ENCODE measurements at places on chromosomes 4 and X.

DNA sequence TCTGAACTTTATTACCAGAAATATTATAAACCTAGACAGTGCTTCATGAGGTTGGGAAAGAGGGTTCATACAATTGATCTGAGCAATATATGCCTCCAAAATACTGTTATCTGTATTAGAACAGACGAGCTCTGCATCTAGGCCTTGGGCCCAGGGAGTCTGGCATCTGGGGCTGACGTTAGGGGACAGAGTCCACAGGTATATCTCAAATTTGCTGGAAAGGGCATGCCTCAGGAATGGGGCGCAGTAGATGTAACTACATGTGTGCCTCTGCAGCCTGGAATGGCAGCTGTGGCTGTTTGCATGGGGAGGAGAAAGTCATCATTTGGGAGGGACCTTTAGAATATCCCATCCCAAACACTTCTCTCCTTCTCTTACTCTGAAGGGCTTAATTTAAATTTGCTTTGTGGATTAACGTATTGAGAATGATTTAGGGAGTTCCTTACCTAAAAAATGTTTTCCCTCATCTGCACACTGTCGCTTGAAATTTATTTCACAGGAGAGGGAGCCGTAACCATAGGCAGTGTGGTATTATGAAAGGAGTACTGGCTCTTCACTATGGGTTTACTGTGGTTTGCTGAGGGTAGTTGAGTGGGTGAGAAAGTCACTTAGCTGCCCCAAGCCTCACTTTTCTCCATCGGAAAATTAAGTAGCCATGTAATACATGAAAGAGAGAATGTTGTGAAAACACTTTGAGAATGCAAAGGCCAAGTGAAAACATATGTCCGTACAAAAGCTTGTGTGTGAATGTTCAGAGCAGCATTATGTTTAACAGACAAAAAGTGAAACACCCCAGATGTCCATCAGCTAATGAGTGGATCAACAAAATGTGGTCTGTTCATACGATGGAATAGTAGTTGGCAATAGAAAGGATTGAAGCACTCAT lies 5.9 kb downstream of the ADD1 start:
- no peak for DNase-seq

GRCh38 chr4:154743683-154744340 lies at the start of gene LRAT:
LRAT (plus strand) TSS chr4:154744000; CDS start chr4:154744327, 327 bp downstream.
- peak; percentile 63 for DNase-seq

DNA sequence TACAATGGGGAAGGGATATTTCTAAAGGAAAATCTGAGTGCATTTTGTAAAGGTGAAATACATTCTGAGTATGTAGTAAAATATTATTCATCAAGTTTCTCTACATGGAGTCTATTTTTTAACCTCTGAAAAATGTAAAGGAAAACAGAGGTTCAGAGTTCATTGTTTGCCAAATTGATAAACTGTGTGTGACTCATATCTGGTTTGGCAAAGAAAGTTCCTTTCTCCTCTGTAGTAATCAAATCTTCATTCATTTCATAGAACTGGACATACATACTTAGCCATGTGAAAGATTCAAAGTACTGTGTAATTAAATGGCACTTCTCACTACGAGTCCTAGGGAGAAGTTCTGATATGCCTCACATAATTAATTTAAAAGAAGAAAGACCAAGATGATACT lies 61.6 kb downstream of the HPGD start:
- no peak for DNase-seq

DNA sequence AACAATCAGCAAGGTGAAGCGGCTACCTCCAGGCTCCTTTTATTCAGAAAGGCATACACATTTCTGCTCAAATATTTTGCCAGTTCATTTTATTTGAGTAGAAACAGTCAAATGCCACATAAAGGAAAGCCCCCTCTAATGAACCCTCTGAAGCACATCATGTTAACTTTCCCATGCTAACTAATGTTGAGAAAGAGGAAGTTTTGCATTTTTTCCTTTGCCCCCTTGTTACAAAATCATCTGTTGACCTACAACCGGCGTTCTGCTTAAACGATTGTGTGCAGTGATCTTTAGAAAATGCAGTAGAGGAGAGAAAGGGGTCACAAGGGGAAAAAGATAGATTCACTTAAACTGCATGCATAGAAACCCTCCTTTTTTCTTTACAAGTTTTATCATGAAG lies 25.2 kb upstream of the ATXN3L start:
- peak; percentile 58 for DNase-seq

GRCh38 chr4:148239494-148239985 lies 202.7 kb downstream of the NR3C2 start:
- peak; percentile 37 for DNase-seq

DNA sequence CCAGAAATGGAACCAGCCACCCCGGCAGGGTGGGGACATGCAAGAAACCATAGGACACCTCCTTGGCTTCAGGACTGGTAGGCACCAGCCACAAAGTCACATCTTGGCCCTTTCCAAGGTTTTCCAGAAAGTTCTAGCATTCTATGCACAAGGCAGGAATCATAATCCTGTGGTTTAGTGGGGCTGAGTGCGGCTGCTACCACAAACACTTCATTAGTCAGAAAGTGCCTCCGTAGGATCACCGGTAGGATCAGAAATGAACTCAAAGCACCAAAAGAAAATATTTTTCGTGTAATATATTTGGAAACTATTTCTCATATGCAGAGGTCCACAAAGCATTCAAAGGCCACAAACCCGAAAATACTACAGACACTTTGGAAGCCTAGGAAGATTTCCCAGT lies 191.7 kb downstream of the PTTG2 start:
- no peak for DNase-seq

DNA sequence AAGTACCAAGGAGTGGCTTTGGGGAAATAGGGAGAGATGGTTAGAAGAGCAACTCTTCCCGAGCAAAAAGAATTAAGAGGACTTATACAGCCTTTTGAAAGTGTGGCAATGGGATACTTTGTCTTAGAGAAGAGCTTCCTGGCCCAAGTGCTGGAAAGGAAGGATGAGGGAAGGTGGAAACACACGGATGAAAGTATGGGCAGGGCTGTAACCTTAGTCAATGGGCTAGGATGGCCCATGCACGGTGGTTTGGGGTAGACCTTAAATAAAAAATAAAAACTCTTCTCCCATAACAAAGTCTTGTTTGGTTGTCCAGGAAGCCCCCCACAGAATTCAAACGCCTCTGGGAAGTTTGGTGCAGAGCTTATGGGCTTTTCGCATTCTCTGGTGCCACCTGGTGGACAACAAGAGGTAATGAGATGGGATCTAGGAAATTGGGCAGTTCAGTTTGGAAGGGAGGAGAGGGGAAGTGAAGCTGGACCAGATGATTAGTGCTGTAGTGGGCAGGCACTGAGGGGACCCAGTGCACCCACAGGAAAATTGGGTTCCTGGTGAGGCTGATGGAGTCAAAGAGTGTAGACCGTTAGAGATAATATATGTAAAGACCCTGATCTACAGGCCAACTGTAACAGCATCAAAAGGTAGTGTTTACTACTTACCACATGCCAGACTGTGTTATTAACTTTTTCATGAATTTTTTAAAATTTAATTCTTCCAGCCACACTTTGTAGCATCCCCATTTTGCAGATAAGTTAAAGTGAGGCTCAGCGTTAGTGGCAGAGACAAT lies 13.8 kb upstream of the ENOX2 start:
- peak; percentile 61 for DNase-seq

DNA sequence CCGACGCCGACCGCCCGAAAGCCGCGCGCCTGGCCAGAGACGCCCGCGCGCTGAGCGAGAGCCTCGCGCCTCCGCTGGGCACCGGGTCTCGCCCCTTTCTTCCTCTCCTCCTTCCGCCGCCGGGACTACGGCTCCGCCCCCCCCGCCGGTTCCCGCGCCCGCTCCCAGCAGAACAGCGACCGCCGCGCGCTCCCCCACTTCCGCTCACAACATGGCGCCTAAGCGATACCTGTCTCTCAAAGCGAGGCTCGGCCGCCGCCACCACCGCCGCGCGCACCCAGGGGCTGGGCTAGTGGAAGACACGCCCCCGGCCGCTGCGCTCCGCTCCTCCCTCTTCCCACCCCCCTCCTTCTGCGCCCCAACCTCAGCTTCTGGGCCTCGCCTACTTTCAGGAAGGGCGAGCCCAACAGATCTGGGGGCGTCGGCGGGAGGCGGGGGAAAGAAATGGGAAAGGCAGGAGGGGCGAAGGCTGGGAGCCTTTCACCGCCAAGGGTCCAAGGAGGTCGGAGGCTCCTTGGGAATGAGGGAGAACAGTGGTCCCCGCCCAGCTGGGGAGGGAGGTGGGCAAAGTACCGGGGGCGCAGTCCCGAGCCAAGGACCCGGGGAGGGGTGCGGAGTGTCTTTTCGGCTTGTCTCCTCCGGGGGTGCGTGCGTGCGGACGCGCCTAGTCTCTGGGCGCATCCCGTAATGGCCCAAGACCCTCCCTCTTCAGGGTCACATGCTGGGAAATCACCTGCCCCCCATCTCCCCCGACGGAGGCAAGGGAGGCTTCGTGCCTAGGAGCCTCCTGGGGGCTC lies at the start of gene RPS6KA3:
Gene RPS6KA3 (minus strand): TSS at position 100 of the 797 bp plus-strand sequence. CDS start 277 bp downstream, outside the sequence.
- peak; percentile 94 for DNase-seq

- no peak for DNase-seq
Observed at GRCh38 chr4:74654230-74654681, 140.1 kb downstream of the BTC start.

GRCh38 chr4:102759831-102760644 lies 730 bp downstream of the MANBA start:
- DNase-seq = peak; percentile 99

DNA sequence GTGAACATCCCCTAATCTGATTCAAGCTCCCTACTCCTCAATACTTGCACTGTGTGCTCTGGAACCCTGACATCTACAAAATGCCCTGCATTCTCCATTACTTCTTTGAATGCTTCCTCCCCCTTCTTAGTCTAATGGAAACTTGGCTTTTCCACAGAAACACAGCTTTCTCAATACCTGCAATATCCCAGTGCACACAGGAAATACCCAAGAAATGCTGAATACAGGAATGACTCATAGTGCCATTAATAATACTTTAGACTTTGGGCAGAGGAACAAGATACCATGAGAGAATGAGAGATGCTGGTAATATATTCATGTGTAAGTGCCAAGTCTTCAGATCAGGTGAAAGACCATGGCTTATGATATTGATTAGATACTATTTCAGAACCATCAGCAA lies 5.6 kb downstream of the QRFPR start:
- DNase-seq = no peak

- DNase-seq = no peak
Observed at GRCh38 chrX:10930151-10930550, 181.0 kb upstream of the HCCS start.

GRCh38 chr4:178306565-178306964 lies 864.3 kb upstream of the AGA start:
- DNase-seq = no peak

DNA sequence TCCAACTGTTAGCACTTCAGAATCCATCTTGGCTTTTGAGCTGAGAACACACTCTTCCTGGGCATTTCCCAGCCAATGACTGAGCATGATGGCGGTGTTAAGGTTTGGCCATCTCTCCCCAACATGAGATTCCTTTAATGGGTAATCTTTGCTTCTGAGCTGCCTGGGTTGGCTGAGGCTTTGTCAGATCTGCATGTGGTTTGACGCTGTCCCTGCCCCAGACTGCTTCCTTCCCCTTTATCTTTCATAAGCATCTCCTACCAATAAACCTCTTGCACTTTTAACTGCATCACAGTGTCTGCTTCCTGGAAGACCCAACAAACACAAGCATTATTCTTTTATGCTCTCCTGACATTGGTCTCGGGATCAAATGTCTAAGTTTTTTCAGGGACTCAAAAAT lies 31.5 kb upstream of the DIPK2B start:
- DNase-seq = peak; percentile 47

DNA sequence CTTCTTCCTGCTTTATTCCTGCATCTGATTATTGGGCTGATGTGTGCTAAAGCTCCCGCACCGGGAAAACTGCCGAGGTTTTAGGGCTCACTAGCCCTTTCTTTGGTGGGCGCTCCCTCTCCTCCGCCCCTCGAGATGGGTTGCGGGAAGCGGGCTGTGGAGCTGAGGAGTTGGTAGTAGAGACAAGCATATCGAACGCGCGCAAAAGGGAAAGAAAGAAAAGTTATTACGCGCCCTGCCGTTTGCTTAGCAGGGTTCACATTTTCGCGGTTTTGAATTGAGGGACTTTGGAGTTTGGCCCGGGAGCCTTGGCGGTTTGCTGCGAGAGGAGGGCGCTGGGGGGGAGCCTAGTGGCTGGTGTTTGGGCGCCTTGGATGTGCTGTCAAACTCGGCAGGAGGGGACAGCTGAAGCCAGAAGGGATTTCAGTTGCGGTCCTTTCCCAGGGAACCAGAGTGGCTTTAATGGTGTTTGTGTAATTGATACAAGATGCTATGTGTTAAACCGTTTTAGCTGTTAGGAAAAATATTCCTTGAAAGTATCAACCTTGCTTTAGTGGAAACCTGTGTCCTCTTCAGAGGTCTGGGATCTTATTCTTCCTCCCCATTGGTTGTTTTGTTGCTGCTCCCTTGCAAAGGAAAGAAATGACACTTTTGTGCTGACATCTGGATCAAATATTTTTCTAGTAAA lies 1.1 kb downstream of the GAB1 start:
- DNase-seq = peak; percentile 76

- DNase-seq = peak; percentile 3
Observed at GRCh38 chr4:174058846-174059245, 224.6 kb downstream of the FBXO8 start.

GRCh38 chrX:118551426-118551825 lies 55.8 kb downstream of the DOCK11 start:
- no peak for DNase-seq

- DNase-seq = no peak
Observed at GRCh38 chrX:129780441-129781105, 824 bp downstream of the SASH3 start.

GRCh38 chrX:21276736-21277433 lies 97.3 kb upstream of the CNKSR2 start:
- DNase-seq = no peak

GRCh38 chrX:136495043-136495442 lies 2.3 kb upstream of the HTATSF1 start:
- peak; percentile 71 for DNase-seq

- no peak for DNase-seq
Observed at GRCh38 chr4:7514789-7515188, 80.1 kb upstream of the PSAPL1 start.

GRCh38 chr4:113907559-113907958 lies 71.9 kb downstream of the ARSJ start:
- no peak for DNase-seq

- no peak for DNase-seq
Observed at GRCh38 chr4:47631161-47631560, 146.1 kb downstream of the ATP10D start.

GRCh38 chr4:32776435-32777203 lies 2056.4 kb downstream of the PCDH7 start:
- DNase-seq = no peak

GRCh38 chr4:144820011-144820727 lies 174.2 kb downstream of the HHIP start:
- DNase-seq = no peak

- peak; percentile 89 for DNase-seq
Observed at GRCh38 chrX:20362268-20363267, 95.9 kb upstream of the RPS6KA3 start.

DNA sequence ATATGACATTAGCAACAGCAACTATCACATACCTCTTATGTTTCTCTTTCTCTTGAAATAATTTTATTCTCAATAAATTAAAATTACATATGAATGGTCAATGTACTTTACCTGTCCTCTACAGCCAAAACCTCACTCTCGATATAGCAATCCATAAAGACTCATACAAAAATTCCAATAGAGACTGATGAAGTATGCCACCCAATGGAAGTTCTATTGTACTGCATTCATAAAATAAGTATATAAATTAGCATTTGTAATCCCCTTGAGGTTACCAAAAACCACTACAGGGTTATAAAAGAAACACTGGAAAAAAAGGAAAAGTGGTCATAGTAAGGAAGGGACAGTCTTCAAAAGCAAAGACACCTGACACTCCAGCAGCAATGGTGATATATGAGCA lies 32.8 kb downstream of the CLDN2 start:
- peak; percentile 46 for DNase-seq

- no peak for DNase-seq
Observed at GRCh38 chr4:129738175-129738574, 642.2 kb downstream of the C4orf33 start.
